Activated CD4-positive, alpha-beta T cell treated with anti-CD3 and anti-CD28 coated beads for 36 hours (primary cell): ENCODE measurements at places on chromosomes 2 and 18.

DNA sequence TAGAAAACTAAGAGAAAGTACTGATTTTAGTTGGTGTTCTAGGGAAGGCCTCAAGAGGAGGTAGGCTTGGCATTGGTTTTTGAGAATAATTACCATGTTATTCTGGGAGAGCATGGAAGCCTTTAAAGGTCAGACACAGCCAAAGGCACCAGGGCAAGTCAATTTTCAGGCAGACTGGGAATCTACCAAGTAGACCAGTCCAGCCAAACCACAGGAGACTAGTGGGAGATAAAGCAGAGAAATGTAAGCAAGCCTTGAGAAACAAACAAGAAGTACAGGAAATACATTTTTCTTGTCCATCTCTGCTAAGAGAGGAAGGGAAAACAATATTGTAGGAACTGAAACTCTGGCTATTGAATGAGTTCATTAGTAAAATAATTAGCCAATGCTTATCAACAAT, 5.5 kb upstream of the CCDC68 start:
- H3K4me1 ChIP-seq = no peaks in the 10 kb centered on the region
- H3K27me3 ChIP-seq = peaks cover 23% of the 10 kb centered on the region
- H3K27ac ChIP-seq = no peak overlapping the region
- no peak overlapping the region for H3K4me3 ChIP-seq

DNA sequence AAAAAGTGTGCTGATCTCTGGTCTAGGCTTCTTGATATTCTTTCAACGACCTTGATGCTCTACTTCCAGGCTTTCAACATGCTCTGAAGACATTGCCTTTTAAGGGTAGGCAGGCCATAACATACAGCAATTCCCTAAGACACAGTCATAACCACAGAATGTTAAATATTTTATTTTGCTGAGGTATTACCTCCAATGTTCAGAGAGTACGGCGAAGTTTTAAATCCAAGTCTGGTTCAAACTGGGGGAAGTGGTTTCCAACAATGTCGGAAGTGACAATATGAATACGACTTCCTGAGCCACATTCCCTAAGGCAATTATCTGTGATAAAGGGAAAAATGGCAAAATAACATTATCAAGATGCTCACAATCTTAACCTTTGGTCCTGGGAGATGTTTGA, 1077.9 kb upstream of the PIK3C3 start:
- no peaks in the 10 kb centered on the region for H3K4me1 ChIP-seq
- DNase-seq = no peak
- H3K4me3 ChIP-seq = no peak overlapping the region
- no peak overlapping the region for H3K27ac ChIP-seq

- peaks cover 63% of the 10 kb centered on the region for H3K4me1 ChIP-seq
- peak overlapping the region; percentile 63 for H3K27ac ChIP-seq
- no peaks in the 10 kb centered on the region for H3K27me3 ChIP-seq
- DNase-seq = no peak
- H3K36me3 ChIP-seq = peaks cover 90% of the 10 kb centered on the region
Measured at GRCh38 chr2:97727296-97727695, 13.9 kb downstream of the ZAP70 start.

- H3K27me3 ChIP-seq = peaks cover 13% of the 10 kb centered on the region
- H3K27ac ChIP-seq = no peak overlapping the region
- H3K36me3 ChIP-seq = no peaks in the 10 kb centered on the region
- H3K4me1 ChIP-seq = no peaks in the 10 kb centered on the region
- no peak overlapping the region for H3K4me3 ChIP-seq
Measured at GRCh38 chr2:217254111-217254510, 394.2 kb upstream of the TNP1 start.
